Retinal pigment epithelial cell (primary cell): ENCODE measurements at places on chromosomes 2 and 18.

DNA sequence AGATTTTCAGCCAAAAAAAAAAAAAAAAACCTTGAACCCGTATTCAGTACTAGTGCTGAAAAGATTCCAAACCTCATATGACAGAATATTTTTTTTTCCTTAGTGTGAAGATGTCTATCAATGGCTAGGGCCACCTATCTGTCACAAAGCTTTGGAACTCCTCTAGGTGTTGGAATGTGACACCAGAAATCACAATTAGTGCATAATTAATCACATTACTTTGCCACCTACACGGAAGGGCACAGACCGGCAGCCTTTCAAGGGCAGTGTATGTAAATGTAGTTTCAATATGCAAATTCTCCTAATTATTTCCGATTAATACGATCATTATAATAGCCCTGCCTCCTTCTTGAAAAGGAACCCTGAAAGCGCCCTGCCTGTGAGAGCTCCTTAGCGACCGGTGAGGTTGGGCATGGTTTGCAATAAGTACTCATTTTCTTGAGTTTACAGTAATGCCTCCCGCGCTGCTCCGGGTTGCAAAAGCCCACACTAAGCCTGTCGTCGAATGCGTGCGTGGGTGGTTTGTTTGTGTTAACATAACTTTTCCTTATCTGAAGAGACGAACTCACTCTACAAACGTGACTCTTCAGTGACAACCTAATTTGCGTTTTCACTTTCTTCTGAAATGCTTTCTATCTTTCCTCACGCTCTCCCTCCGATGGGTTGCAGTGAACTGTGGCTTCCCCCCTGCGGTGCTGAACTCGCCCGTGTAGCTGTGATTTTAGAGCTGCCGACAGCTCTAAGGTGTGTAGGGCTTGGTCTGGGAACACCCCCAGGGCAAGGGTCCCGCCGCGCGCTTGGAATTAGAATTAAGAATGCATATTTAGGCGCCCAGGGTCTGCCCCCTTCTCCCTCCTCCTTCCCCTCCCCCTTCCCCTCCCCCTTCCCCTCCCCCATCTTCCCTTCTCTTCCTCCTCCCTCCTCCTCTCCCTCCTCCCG is 765 bp upstream of the ID2 start:
- peak; percentile 70 for DNase-seq

GRCh38 chr2:42183775-42184174 is 14.6 kb downstream of the EML4 start:
- DNase-seq: no peak

DNA sequence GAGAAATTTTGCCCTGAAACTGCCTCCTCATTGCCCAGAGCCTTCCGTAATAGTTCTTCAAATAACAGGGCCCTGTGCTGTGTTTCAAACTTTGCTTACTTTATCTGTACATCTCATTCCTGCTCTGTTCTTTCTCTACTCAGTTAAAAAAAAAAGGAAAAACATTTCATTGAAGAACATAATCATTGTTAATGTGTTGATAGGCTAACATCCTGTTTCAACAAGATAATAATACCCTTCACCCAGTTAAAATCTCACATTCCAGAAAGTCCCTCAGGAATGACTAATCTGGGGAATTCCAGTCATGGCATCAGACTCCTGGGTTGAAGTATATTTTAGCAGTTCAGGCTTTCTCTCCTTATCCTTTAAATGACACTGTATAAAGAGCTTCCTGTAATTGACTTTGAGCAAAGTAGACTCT is 45.6 kb upstream of the ITGAV start:
- peak; percentile 80 for DNase-seq

DNA sequence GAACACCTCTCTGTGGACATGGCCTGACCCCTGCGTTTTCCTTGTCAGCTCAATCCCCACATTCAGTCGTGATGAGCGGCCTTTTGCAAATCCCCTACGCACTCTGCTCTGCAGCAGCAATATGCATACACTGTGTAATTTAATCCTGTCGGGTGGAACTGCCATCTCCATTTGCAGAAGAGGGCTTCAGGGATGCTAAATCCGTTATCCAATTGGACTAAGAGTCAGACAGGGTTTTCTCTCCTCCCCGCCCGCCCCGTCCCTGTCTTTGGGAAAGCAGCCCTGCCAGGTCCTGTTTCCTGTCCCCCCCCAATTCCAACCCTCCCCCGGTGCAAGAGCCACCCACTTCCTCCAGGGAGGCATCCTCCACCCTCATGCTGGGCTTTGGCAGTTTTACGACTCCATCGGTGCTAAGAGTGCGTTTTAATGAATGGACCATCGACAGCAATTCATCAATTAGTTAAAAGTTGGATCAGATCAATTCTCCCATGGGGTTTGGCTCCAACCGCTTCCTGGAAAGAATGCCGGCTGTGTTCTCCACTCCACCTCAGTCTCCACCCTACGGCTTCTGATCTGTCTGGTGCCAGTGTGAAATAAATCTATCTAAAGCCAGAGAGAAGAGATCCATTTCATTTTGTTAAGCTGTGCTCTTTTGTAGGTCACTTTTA is 53.5 kb upstream of the ASAP2 start:
- no peak for DNase-seq

DNA sequence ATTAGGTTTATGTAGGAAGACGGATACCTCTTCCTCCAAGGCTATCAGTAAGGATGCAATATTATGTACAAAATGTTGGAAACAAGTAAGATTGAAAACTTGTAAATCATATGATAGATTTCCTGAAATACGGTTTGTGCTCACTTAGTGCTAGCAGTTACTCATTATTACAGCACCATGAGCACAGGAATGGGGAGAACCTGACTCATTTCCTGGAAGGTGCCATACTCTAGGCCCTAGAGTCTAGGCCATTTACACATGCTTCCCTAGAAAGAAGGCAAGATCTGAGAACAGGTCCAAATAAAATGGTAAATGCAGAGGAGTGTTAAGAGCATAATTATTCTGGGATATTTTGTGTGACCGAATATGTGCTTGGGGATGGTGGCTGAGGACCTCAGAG is 467.7 kb upstream of the CELF4 start:
- no peak for DNase-seq

GRCh38 chr2:215059724-215060123 is 78.7 kb downstream of the ABCA12 start:
- DNase-seq: peak; percentile 4

DNA sequence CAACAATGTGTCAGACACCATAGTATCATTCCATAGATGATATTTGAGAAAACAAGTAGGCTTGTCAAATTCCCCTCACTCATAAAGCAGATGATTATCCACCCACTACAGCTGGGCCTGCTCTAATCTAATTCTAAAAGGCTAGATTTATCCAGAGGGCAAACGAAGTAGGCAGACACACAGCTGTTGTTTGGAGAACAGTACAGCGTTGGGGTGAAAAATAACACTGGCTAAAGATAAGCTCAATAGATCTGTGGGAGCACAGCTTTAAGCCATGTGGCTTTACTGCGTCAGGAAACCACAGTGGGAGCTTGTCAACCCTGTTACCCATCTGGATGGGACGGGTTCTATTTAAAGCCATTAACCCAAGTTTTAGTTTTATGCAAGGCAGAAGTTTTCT is 48.9 kb upstream of the COBLL1 start:
- DNase-seq: no peak

DNA sequence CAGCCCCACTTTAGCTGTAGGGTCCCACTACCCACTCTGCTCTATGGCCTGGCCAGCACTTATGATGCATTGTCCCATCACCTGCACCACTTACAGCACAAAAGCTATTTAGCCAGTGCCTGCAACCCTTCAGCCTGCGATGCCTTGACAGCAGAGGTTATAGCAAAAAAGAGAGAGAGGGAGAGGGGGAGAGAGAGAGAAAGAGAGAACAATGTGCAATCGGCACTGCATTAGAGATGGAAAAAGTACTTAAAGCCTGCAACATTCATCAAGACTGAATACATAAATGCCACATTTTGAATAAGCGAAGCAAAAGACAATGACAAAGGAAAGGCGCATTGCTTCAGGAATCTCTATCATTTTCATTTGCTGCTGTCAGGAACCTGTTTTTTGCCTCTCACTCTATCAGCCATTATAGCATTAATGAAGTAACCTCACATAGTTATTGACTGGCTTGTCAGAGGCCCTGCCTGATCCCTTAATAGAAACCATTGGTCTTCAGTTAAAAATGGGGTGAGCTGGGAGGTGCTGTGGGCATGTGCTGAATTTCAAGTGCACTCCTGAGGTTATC is 833.1 kb downstream of the BCL11A start:
- DNase-seq: no peak

- DNase-seq: no peak
Measured at GRCh38 chr2:24819442-24820174, 26.4 kb downstream of the CENPO start.

- no peak for DNase-seq
Measured at GRCh38 chr2:11665028-11665427, 5.0 kb downstream of the NTSR2 start.

- no peak for DNase-seq
Measured at GRCh38 chr2:70144443-70145143, 46.2 kb downstream of the C2orf42 start.

DNA sequence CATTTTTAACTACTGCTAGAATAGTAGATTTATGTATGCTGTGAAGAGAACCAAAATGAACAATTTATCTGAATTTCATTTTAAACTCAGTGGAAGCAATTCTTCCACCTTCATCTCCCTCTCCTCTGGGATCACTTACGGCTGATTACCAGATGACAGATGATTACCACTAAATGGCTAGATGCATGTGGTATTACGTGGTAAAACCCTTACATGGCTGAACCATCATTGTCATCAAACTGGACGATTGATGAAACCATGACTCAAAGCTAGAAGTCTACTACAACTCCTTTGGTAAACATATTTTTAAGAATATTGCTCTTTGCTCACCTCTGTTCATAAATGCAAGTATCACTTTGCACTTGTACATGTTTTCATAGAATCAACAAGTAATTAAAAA is 48.5 kb upstream of the DOCK10 start:
- no peak for DNase-seq
